ENCODE measurements at places on chromosomes 5 and 9.

GRCh38 chr5:114408847-114409246, 47.0 kb downstream of the KCNN2 start:
- DNase-seq: no peak

GRCh38 chr9:22623236-22623635, 176.6 kb downstream of the DMRTA1 start:
- DNase-seq: no peak

DNA sequence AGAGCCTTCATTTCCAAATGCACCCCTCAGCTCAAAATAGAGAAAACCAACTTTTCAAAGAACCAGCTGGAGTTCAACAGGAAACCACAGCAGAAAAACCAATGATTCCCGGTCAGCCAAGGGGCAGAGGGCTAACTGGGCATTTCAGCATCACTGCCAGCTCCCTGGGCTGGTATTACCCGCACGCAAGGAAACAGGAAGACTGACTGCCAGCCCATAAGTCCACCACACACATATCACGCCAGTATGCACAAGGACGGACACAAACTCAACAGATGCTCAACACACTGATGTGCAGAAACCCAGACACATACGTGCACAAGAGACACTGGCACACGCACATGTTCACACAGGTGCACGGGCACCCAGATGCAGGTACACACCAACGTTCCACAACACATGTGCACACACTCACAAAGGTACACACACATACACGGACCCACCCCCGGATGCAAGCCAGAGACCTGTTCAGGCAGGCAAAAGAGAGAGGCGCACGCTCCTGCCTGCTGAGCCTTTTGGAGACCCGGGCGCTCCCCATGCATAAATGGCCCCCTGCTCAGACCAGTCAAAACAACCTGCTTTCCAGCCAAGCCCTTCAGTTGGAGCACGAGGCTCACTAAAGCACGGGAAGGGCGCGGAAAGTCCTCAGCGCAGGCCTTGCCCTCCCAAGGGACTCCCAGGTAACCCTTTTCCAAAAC, 2.1 kb downstream of the ADAMTS2 start:
- DNase-seq: no peak

DNA sequence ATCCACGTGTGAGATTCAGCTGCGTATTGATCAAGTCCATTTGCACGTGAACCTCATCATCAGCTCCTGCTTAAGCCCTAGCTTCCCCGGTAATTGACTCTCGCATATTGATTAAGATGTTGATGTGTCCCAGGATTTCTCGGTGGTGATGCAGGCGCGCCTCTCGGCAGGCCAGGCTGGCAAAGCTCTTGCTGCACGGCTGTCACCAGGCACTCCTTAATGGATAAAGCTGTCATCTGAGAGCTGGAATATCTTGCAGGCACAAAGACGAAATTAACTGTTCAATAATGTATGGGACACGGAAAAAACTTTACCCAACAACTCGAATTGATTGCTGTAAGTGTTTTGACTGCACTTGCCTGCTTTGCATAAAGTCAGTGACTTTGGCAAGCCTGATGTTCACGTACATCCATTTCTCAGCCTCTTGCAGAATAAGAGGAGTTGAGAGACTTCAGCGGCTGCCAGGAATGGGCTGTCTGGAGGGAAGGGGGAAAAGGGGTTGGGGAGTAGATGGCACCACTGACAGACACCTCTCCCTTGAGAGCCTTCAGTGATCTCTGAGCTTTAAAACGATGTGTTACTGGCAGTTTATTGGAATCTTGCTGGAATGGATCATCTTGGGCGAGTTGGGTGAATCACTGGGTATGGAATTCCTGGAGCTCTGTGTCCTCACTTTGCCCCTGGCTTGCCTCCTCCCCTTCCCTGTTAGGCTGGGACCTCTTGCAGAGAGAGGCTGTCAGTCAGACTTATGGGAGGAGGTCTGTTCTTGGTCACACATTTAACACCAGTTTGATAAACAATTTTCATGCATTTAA, 650.3 kb downstream of the CCDC171 start:
- peak; percentile 74 for DNase-seq

DNA sequence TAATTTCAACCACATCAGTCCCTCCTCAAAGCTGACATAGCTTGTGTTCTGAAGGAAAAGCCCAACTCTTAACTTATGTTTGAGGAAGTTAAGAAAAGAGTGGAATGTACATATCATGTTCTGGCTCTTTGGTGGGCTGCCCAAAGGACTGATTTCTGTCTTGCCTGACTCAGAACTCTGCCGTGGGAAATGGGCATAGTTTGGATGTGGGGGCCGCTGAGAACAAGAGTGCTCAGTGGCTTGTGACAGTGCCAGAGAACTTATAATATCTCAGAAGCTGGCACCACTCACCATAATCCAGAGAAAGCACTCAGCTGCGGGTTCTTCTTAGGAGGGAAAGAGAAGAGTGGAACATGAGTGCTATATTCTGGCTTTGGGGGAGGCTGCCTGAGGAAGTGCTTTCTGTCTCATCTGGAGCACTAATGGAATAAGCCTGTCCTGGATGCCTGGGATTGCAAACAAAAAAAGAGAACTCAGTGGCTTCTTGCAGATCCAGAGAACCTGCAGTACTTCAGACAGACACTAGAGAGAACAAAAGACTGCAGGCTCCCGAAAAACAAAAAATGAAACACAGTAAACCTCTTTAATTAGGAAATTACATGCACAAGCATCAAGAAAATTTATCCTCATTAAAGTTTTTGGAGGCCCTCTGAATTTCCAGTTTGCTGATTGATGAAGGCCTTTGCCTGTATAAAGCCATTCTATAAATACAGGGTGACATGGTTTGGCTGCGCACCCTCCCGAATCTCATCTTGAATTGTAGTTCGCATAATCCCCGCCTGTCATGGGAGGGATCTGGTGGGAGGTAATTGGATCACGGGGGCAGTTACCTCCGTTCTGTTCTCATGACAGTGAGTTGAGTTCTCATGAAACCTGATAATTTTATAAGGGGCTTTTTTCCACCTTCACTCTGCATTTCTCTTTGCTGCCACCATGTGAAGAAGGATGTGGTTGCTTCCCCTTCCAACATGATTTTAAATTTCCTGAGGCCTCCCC, 207.0 kb downstream of the DMAC1 start:
- DNase-seq: no peak

- DNase-seq: no peak
Measured at GRCh38 chr9:19163631-19164030, 36.3 kb upstream of the PLIN2 start.

DNA sequence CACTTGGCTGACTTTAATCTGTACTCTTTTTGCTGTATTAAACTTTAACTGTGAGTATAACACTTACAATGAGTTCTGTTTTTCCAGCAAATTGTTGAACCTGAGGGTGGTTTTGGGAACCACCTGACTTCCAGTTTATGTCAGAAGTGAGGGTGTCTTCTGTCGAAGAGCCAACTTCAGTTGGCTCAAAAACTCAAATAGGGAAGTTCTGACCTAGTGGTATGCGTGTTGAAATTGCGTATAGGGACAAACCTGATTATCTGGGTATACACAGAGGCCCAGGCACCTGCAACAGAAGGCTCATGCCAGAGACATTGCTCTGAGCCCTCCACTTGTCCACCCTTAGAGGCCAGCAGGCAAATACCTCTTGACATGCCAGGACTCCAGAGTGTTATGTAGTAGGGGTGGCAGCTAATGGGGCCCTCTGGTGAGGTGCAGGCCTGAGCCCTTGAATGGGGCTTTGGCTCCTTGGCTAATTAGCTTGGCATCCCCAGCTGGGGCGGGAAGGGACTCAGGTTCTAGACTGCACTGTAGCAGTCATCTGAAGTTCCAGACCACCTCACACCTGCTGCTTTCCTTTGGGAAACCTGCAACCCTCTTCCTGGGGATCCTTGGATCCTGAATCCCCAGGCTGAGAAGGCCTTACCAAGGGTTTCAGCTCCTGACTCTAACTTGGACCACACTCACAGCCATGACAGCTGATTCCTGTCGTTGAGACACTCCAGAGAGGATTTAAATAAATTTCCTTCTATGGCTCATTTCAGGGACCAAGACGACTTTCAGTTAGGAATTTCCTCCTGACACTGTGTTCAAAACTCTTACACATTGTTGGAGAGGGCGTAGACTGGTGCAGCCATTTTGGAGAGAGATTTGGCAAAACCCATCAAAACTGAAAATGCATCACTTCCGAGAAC, 189.6 kb downstream of the HSPA4 start:
- no peak for DNase-seq

GRCh38 chr9:133256686-133257091, 18.3 kb downstream of the ABO start:
- no peak for DNase-seq

GRCh38 chr9:91534374-91534773, 110.7 kb upstream of the NFIL3 start:
- DNase-seq: no peak

Measured in BJ (cell line).